Activated naive CD8-positive, alpha-beta T cell treated with anti-CD3 and anti-CD28 coated beads, Interleukin-2, amount 10 ng/mL, durations not matched to agents 7 days and 5 days (primary cell): ENCODE measurements at places on chromosomes 2 and 18. TPM values are rescaled to one million over a fixed set of nuclear protein-coding genes. Genes with fewer than 3 reads are reported as not detected.

SLC16A14 gene
- 0.72 TPM for total RNA-seq

MC2R gene
- total RNA-seq: not detected

GPBAR1 gene
- total RNA-seq: 0.71 TPM

SPATA3 gene
- total RNA-seq: not detected

NT5DC4 gene
- total RNA-seq: not detected

RGPD6 gene
- 6.3 TPM for total RNA-seq

NEU2 gene
- total RNA-seq: not detected

GPR39 gene
- not detected for total RNA-seq

PROM2 gene
- 0.82 TPM for total RNA-seq

AGXT gene
- total RNA-seq: not detected

USP14 gene
- 57.0 TPM for total RNA-seq

GRP gene
- not detected for total RNA-seq

CKAP2L gene
- 40.3 TPM for total RNA-seq

- DNase-seq: no peak
These were observed 420.9 kb downstream of the TGIF1 start for GRCh38 chr18:3870914-3871313.

DNA sequence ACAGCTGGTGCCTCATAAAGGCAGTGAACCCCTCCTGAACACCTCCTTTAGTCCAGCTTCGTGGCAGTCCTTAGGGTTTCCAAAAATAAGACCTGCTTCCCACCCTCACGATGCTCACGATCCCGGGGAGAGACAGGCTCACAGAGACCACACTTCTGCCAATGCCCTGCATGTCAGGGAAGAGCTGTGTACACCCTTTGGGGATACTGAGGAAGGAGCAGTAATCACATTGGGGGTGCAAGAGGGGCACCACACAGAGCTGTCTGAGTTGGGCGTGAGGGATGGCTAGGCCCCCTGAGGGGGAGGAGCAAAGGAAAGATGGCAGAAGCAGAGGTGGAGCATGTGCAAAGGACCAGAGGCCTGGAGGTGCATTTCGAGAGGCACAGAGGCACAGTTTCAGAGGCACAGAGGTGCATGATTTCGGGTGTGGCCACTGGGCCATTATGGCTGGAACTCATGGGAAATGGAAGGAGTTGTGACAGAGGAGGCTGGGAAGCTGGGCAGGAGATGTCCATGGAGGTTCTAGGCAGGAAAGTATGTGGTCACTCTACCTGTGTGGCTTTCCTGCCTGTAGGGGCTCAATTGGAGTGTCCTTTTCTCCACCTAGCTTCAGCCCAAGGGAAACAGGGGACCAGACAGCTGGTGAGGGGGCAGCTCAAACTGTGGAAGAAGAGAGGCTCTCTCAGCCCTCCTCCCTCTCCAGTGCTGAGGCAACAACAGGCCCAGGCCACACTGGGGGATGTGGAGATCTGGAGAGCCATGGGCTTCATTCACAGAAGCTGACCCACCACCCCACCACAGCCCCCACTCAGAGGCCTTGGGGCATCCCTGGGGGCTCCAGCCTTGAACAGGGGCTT lies 115.9 kb downstream of the CAPN13 start:
- no peak for DNase-seq

GRCh38 chr18:10516078-10516477 lies 9.7 kb upstream of the NAPG start:
- no peak for DNase-seq

- DNase-seq: no peak
These were observed 3.0 kb downstream of the BUB1 start for GRCh38 chr2:110674620-110675555.

DNA sequence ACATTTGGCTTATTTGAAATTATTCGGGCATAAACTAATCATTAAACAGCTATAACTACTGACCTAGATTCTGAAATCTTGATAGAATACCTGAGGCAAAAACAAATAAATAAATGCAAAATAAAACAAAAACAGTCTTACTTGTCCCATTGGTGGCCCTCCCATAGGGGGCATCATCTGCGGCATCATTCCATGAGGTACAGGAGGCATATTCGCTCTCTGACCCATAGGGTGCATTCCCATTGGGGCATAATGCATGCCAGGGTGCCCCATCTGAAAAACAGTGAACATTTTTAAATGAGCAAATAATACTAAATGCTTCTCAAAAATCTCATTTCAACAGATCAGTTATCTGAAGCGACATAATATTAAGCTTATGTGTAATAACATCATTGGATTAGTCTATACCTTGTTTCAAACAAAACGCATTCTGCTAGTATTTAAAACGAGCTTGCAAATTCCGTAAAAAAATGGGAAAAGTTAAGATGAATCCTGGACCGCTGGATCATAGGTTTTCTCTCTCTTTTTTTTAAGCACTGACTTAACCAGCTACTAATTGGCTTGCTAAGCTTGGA lies 1.3 kb downstream of the PRPF40A start:
- no peak for DNase-seq

DNA sequence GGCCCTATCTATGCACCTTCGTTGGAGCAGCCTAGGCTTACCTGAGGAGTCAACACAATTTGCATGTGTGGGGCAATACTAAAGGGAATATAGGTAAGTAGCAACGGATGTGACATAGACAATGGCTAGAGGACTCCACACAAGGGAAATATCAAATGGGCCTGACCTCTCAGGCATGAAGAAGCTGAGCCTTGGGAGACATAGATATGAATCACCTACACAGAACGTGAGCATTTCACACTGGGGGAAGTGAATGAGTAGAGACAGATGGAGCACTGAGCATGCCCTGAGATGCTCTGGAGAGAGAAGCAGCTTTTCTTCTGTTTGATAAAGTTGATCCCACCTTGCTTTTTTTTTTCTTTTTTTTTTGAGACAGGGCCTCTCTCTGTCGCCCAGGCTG lies 97.9 kb downstream of the ATL2 start:
- no peak for DNase-seq

- DNase-seq: no peak
These were observed 54.9 kb upstream of the BZW1 start for GRCh38 chr2:200756618-200757321.

DNA sequence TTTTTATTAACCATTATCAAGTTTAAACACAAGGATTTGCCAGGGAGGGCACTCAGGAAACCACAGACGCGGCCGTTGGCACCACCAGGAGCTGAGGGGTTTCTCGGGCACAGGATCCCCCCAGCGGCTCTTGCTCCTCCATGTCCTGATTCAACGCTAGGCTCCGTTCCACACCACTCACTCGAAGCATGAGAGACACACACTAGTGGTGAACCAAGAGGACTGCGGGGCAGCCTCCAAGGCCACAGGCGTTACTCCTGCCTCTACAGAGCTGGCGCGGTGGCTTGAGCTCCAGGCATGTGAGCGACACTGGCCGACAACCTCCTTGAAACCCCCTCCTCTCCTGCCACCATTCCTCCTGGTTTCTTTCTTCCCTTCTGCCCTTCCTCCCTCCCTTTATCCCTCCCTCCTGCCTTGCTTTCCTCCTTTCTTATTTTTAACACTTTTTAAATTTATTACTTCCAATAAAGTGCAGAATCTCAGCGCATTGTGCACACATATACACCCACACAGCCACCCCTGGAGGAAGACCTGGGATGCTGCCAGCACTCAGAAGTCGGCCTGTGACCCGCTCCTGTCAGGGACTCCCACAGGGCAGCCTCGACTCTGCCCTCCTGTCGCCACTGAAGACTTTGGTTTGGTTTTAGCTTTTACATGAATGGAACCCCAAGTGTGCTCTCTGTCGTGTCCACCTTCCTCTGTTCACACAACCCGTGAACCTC lies 21.7 kb downstream of the COX7A2L start:
- no peak for DNase-seq

DNA sequence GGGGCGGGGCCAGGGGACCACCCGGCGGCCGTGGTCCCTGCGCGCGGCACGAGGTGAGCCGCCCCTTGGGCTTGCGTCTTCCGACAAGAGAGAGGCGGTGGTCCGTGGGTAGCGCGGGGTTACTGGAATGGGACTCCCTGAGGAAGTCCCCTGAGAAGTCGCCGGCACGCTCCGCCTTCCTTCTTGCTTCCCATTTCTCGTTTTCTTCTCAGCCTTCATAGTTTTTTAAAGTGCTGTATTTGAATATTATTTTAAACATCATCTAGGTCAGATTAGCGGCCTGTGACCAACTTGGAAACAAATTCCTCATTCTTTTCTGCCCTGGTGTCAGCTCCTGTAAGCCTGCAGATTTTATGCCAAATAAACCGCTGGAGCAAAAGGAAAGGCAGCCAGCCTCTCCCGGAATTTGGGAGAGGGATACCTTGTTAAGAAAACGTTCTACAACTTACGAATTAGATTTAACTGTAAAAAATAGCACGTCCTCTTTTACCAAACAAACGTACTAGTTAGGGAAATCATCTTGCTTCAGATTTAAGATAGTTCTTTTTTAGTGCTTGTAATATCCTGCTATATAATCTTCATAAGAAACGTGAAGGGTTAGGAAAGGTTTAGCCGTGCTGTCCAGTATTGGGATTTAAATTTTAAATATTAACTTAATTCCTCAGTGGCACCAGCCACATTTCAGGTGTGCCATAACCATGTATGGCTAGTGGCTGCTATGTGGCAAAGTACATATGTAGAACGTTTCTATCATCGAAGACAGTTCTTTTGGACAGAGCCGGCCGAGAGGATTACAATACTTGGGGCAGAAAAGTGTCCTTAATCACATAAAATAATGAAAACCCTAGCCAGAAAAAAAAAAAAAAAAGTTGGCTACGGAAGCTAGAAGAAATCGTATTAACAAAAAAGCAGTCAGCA lies 628 bp upstream of the PTPN2 start:
- DNase-seq: no peak

GRCh38 chr2:186919296-186919695 lies 70.3 kb upstream of the ZSWIM2 start:
- no peak for DNase-seq

- no peak for DNase-seq
These were observed 2.9 kb upstream of the GGCX start for GRCh38 chr2:85564144-85564563.

DNA sequence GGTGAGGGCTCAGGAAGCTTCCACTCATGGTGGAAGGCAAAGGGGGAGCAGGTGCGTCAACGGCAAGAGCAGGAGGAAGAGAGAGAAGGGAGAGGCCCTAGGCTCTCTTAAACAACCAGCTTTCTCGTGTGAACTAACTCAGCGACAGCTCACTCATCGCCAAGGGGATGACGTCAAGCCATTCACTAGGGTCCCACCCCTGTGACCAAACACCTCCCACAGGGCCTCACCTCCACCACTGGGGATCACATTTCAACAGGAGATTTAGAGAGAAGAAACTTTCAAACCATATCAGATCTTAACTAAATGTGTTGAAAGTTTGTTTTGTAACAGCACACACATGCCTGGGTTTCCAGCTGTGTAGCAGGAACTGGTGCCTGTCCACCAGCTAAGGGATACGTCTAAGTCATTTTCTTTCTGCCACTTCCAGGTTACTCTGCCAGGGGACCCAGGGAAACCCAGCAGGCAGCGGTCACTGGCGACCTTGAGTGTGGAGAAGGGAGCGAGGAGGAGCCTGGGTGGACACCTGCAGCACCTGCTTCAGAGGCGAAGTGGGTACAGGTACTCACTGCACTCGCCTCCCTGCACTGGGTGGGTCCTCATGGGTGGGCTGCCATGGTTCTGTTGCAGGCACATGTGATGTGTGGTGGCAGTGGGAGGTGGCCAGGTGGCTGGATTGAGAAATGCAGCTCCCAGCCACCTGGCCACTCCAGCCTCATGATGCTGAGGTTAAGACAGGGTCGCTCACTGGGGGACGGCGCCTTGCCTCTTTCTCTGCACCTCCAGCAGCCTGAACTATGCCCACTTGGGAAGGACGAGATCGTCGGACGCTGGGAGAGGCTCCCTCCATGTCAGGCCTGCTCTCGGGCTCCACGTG lies 8.4 kb upstream of the GPC1 start:
- DNase-seq: no peak

DNA sequence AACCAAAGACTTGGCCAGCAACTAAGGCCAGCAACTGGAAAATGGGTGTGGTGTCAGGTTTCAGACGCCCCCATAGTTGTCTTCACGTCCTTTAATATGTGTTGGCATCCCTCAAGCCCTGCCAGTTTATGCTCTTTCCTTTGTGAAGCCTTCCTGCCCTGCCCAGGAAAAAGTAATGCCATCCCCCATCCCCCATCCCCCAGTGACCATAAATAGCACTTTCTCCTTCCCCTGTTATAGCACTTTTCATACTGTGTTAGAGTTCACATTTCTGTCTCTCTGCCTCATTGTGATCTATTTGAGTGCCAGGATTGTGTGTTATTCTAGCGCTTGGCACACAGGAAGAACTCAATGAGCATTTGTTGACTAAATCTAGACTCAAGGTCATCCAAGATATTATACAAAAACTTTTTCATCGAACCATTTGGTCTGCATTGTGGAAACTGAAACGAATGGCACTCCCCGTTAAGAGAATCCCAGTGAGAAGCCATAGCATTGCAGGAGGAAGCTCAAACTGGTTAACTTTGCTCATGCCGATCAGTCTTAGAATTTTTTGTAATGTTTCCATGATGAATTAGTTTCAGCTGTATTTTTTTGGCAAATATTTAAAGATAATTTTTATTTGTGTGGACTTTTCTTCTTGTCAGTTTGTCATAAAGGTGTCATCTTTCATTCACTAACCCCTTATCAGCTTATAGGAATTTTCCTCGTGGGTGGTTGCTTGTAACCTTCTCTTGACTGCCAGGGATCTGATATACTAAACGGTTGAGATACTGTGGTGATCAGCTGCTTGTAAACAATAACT lies 15.7 kb downstream of the CRIM1 start:
- no peak for DNase-seq

GRCh38 chr2:236143811-236144210 lies 24.4 kb downstream of the GBX2 start:
- DNase-seq: no peak

DNA sequence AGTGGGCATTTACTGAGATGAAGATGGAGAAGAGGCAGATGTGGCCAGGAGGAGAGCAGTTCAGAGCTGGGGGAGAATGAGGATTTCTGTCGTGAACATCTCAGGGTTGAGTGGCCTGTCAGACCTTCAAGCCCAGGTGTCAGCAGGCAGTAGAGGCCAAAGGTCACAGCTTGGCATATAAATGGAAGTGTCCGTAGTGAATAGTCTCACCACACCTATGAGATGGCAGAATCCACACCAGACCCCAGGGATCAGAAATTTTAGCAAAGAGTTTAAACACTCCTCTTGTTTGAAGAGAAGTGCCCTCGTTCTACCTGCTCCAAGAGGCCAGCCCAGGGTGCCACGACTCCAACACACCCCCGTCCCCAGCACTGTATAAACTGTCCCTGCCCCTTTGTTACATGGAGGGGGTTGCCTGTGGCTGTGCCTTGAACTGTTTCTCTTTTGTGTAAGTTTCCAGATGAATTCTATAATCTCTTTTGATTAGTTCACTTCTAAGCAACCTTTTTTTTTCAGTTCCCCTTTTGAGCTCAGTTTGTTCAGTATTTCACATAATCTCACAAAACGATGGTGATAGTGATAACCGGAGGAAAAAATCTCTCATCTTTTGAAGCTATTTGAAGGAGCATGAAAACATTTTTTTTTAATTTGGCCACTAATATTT lies 69.0 kb upstream of the TTC39C start:
- no peak for DNase-seq

DNA sequence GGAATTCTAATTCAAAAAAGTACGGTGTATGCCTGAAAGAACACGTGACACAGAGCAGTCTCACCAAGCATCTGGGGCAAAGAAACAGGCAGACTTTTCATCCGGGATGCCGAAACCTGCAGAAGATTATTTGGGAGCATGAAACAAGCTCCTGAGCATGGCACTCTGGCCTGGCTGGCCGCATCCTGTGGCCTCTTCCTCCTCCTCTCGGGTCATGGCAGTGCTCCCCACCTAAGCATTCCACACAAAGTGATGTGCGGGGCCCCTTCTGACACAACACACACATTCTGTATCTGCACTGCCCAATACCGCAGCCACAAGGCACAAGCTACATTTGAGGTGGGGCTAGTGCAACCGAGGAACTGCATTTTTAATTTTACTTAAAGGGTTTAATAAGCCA lies 380.8 kb downstream of the NBAS start:
- DNase-seq: no peak
